ENCODE measurements at places on chromosomes 4 and X.

- no peak for DNase-seq
Observed at GRCh38 chr4:111921714-111922113, 223.5 kb upstream of the FAM241A start.

- no peak for DNase-seq
Observed at GRCh38 chr4:156538651-156539257, 432.8 kb downstream of the PDGFC start.

GRCh38 chr4:98493296-98493695 lies 165.1 kb downstream of the TSPAN5 start:
- DNase-seq, result no peak

- DNase-seq, result no peak
Observed at GRCh38 chr4:160235285-160235684, 1132.4 kb downstream of the RAPGEF2 start.

- no peak for DNase-seq
Observed at GRCh38 chr4:139557556-139558110, 1.6 kb upstream of the SETD7 start.

GRCh38 chr4:183333202-183333601 lies 11.0 kb upstream of the CLDN24 start:
- DNase-seq, result no peak

- no peak for DNase-seq
Observed at GRCh38 chrX:133359466-133359865, 55.8 kb downstream of the GPC4 start.

GRCh38 chrX:23822397-23822796 lies 39.4 kb downstream of the SAT1 start:
- DNase-seq, result peak; percentile 24
